ENCODE measurements at places on chromosomes 2 and 18.

DNA sequence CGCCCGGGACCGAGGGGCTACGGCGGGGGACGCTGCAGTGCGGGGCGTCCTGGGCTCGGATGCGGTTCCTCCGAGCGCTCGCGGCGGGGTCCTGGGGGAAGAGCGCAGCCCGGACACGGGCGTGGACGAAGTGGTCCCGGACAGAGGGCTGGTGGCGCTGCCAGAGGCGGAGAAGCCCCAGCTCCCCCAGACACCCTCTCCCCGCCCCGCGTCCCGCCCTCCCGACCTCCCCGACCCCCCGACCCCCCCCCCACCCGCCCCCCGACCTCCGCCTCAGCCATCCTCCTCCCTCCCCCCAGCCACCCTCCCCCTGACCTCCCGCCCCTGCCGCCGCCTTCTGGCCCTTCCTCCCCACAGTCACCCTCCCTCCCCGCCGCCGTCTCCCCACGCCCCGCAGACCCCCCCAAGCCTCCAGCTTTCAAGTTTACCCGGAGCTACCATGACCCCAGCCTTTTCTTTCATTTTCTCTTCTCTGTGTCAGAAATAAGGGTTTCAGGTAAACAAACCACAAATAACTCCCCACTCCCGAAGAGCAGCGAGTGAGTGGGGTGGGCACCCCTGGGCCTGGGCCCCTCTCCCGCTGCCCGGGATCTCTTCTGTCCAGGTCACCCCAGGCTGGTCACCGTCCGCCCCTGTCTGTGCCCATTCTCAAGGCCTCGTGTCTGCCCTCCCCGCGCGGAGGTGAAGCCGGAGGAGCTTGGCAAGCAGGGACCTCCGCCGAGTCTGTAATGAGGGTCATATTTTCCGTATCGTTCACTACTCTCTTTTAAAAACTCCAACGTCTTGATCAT, 5.1 kb downstream of the NFATC1 start:
- peak; percentile 68 for DNase-seq

- no peak for DNase-seq
These were observed 1172.4 kb upstream of the PIK3C3 start for GRCh38 chr18:40782453-40783130.

GRCh38 chr2:186894478-186894877, 45.5 kb upstream of the ZSWIM2 start:
- no peak for DNase-seq

- DNase-seq, result no peak
These were observed 20.7 kb upstream of the C1QL2 start for GRCh38 chr2:119179202-119179601.

DNA sequence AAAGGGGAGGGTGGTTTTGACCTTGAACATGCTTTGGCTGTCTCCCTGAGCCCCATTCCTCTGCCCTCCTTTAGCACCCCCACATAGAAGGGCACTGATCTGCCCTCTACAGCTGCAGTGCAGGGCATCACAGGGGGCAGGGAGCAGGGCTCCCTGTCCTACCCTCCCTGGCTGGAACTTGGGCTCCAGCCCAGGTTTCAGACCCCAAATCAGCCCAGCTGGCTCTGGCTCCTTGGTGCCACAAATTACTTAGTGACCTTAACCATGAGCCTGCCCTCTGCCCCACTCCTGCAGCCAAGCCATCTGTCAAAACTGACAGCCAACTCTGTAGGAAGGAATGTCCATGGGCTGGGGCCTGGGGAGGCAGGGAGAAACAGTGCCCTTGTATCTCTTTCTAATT, 105.6 kb downstream of the MAPK4 start:
- no peak for DNase-seq

- DNase-seq, result no peak
These were observed 106.9 kb upstream of the ITGB6 start for GRCh38 chr2:160306985-160307384.
